Fibroblast of skin of right biceps (primary cell): ENCODE measurements at places on chromosomes 2 and 18.

- no peak for DNase-seq
Measured at GRCh38 chr2:26016012-26016705, 17.7 kb upstream of the RAB10 start.

DNA sequence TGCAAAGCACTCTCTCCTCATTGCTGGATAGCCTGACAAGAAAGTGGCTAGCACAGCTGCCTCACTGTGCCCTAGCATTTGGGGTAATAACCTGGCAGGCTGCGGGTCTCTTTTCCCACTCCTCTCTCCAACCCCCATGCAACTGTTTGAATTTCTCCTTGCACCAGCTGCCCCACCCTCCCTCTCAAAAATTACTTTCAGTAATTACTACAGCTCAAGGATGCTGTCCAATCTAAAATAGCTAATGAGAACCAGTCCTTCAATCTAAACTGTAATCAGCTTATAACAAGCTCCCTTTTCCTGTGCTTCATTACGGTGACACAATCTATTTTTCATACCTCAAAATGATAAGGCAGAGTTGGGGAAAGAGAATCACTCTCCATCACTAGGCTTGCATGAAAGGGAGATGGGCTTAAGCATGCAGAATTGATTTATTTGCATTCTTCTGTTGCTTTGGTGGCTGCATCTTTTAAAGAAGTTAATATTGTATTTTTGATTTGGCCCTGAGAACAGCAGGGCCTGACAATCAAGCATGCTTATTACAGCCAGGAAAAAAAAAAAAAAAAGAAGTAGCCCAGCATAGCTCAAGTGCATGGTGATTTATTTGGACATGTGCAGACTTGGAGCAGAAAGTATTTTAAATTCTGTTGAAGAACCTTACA, 881.8 kb downstream of the SLC4A3 start:
- no peak for DNase-seq

DNA sequence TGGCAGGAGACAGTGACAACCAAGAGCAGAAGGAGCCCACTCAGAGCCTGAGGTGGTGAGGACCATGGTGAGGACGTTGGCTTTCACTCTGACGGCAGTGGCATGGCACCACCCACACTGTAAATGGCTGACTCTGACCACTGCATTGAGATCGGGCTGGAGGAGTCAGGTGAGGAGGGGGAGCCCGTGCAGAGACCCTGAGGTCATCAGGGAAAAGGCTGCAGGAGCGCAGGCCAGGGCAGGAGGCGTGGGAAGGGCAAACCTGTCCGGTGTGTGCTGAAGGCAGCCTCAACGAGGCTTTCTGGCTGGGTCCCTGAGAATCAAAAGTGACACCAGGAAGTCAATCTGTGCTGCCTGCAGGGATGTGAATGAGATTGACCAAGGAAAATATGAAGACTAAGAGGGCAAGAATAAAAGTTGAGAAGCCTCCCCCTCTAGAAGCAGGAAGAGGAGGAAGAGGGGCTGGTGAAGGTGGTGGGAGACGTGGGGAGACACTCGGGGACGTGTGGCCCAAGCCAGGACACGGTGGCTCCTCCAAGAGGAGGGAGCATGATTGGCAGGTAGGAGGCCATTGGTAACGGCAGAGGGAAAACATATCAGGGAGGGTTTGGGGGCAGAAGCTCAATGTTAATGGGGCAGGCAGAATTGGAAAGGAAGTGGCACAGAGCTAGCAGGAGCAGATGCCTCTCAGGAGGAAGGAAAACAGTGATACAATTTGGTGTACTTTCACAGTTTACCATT, 2.0 kb upstream of the OR6B3 start:
- no peak for DNase-seq

GRCh38 chr18:36131692-36132483, 2.2 kb downstream of the ELP2 start:
- DNase-seq: no peak

DNA sequence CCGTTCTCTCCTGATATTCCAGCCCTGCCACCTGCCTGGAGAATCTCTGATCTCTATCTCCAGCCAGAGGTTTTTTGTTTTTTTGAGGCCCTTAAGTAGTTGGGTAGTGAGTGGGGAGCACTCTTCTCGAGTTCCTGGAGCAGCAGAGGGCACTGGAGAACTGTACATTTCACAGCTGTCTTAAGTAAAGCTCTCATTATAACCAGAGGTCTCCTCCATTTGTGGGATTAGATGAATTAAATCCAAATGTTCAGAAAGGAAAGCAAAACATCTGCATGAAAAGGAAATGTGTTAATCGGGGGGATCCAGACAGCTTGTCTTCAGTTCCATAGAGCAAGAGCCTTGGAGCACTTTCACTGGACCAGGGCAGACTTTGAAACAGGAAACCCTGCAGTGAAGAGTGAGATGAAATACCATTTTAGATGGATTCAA, 32.8 kb downstream of the AOX1 start:
- DNase-seq: peak; percentile 77

GRCh38 chr2:128784626-128785306, 466.1 kb upstream of the HS6ST1 start:
- DNase-seq: no peak
